Fibroblast of villous mesenchyme (primary cell): ENCODE measurements at places on chromosomes 13 and 19. TPM values are rescaled to one million over a fixed set of nuclear protein-coding genes. Genes with fewer than 3 reads are reported as not detected.

ZNF681 gene
- 0.32 and 0.43 TPM in 2 replicates for total RNA-seq

PPP1R13L gene
- total RNA-seq = 5.6 and 8.4 TPM in 2 replicates

MEX3D gene
- total RNA-seq = 33.7 and 48.6 TPM in 2 replicates

SH2D3A gene
- total RNA-seq = under 0.01 TPM in 1 of 2 replicates, not detected in the other

ZNF610 gene
- 0.97 and 2.2 TPM in 2 replicates for total RNA-seq

RNF17 gene
- total RNA-seq = 0.86 and 1.9 TPM in 2 replicates

TBCB gene
- total RNA-seq = 144 and 165 TPM in 2 replicates

SOX21 gene
- total RNA-seq = not detected in 2 replicates

PSG4 gene
- 1.9 and 121 TPM in 2 replicates for total RNA-seq
